ENCODE measurements at places on chromosomes 2 and 18.

DNA sequence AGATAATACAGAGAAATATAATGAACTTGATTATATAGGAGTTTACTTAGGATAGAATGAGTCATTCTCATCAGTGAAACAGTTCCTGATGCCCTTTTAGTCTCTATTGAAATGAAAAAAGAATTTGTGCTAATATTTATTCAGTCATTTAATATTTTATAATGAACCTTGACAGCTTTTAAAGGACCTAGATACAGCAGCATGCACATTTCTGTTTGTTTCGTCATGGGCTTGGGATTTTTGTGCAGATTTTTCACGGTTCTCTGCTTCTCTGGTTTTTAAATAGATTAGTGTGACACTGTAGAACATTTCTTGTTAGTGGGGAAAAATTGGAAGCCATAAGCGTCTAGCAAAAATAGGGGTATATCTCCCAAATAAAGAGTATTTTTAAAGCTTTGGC lies 60.7 kb downstream of the NABP1 start:
- no peak for DNase-seq

GRCh38 chr2:216991563-216991962 lies 131.7 kb upstream of the TNP1 start:
- DNase-seq: no peak

- DNase-seq: no peak
Observed at GRCh38 chr2:15808204-15808910, 132.0 kb upstream of the MYCN start.

DNA sequence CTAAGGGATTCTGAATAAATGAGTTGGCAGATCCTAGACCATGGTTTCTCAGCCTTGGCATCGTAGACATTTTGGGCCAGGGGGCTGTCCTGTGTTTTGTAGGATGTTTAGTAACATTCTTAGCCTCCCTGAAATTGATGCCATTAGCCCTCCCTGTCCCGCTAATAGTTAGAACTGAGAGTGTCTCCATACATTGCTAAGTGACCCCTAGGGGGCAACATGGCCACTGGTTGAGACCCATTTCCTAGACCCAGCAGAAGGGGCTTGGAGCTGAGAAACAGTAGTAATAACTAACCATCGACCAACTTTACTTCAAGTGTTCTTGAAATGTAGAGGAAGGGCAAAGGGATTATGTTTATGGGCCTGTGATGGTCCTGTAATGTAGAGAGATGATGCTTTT lies 40.8 kb downstream of the KCMF1 start:
- DNase-seq: peak; percentile 43

DNA sequence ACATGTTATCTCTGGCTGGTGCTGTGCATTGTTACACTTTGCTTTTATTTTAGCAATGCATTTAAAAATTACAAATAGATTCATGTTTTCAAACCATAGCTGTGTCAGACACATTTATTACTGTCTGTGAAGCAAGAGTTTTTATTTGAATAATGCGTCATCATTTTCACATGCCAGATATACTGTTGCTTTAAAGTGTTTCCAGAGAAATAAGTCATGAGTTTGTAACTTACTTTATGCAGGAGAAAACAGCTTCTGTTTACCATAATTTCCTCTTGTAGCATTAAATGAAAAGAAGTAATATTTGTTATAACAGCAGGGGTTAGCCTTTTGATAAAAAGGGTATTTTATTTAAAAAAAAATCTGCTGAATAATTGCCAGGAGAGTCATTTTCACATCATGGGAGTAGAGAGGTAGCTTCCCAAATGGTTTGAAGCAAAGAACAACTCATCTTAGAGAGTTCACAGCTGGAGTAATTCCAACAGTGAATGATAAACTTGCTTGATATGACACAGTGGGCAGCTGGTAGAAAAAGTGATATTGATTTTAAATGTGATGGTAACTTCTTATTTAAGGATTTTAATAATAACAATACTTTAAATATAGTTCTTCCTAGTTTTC lies 1274.5 kb upstream of the CRIM1 start:
- DNase-seq: no peak

DNA sequence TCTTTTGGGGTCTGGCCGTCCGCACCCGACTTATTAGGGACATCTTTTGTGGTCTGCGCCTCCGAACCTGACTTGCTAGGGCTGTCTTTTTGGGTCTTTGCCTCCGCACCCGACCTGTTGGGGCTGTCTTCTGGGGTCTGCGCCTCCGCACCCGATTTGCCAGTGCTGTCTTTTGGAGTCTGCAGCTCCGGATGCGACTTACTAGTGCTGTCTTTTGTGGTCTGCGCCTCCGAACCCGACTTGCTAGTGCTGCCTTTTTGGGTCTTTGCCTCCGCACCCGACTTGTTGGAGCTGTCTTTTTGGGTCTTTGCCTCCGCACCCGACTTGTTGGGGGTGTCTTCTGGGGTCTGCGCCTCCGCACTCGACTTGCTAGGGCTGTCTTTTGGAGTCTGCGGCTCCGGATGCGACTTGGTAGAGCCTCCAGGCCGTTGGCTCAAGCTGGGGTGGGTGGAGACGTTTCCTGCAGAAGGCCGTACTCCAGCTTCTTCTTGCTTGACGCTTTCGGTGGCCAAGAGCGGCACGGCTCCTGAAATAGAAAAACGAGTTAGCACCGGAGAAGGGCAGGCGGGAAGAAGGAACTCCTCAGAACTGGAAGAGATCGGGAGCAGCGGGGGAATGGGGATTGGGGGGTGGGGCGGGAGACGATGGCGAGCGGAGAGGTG lies 498 bp downstream of the TGOLN2 start:
- peak; percentile 55 for DNase-seq

- DNase-seq: no peak
Observed at GRCh38 chr2:222064286-222064685, 234.5 kb downstream of the PAX3 start.

DNA sequence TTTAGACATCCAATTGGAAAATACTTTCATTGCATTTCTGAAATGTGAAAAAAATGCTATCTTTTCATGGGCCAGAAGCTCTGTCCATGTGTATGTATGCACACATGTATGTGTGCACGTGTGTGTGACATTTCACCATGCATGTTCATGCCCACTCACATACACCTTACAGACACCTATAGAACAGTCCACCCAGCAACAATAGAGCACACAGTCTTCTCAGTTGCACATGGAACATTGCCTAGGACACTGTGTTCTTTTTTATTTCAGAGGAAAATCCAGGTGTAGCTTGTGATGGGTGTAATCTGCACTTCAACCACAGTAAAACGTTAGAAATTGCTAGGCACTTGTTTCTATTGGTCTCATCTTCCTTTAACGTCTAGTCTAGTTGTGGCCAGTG lies 114.8 kb upstream of the RGPD4 start:
- no peak for DNase-seq

All from ecto neural progenitor cell (in vitro differentiated cells).